ENCODE measurements at places on chromosomes 12 and 14. TPM values are rescaled to one million over a fixed set of nuclear protein-coding genes. Genes with fewer than 3 reads are reported as not detected.
A peak's percentile ranks its signal among the peaks of the same experiment; 100 is the strongest.

GRCh38 chr12:24222968-24223367, 273.5 kb upstream of the SOX5 start:
- no peaks in the 10 kb centered on the region for H3K27me3 ChIP-seq
- H3K36me3 ChIP-seq = no peaks in the 10 kb centered on the region
- H3K27ac ChIP-seq = no peak overlapping the region
- peaks cover 14% of the 10 kb centered on the region for H3K4me1 ChIP-seq
- H3K4me3 ChIP-seq = no peak overlapping the region

- H3K36me3 ChIP-seq = peaks cover 13% of the 10 kb centered on the region
- peak overlapping the region; percentile 29 for H3K27ac ChIP-seq
- H3K4me1 ChIP-seq = peaks cover 16% of the 10 kb centered on the region
- no peaks in the 10 kb centered on the region for H3K27me3 ChIP-seq
Measured at GRCh38 chr12:49983892-49984291, 11.1 kb downstream of the AQP6 start.

DNA sequence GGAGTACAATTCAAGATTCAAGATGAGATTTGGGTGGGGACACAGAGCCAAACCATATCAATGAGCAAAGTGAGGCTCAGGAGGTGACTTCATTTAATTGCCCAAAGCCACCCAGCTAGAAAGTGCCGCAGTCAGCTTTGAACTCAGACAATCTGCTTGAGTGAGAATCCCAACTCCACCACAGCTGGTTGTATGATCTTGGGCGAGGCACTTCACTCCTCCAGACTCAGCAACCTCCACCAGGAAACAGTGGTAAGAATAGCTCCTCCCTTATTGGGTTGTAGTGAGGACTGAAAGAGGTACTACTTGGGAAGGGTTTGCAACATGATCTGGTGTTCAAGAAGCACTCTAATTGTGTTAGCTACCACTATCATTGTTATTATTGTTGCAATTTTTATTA, 129.2 kb upstream of the RFLNA start:
- H3K36me3 ChIP-seq = no peaks in the 10 kb centered on the region
- H3K4me1 ChIP-seq = no peaks in the 10 kb centered on the region
- no peak for DNase-seq

GRCh38 chr12:43208627-43209026, 343.4 kb downstream of the ADAMTS20 start:
- H3K4me3 ChIP-seq = no peak overlapping the region
- H3K4me1 ChIP-seq = no peaks in the 10 kb centered on the region
- H3K27me3 ChIP-seq = no peaks in the 10 kb centered on the region
- H3K36me3 ChIP-seq = no peaks in the 10 kb centered on the region
- no peak for DNase-seq

GRCh38 chr14:59422069-59422881, 42.9 kb downstream of the GPR135 start:
- H3K27me3 ChIP-seq = no peaks in the 10 kb centered on the region
- no peak overlapping the region for H3K4me3 ChIP-seq
- H3K4me1 ChIP-seq = no peaks in the 10 kb centered on the region
- DNase-seq = peak; percentile 59
- no peak overlapping the region for H3K27ac ChIP-seq

DNA sequence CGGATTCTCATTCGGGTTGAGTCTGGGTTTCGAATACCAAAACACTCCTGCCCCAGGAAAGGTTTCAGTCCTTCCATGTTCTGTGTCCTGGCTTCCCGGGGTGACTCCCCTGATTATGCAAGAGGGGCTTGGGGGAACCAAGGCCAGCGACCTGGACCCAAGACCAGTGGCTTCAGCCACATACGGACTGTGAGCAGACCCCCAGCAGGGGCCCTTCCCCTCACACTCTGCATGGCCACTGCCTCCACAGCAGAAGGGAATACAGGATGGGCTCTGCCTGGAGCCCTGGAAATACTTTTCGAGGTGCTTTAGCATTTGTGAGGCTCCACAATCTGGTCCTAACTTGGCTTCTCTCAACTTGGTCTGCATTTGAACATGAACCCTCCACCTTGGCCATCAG, 19.1 kb downstream of the HDAC7 start:
- no peak for DNase-seq
- H3K4me3 ChIP-seq = no peak overlapping the region
- no peak overlapping the region for H3K27ac ChIP-seq
- no peaks in the 10 kb centered on the region for H3K27me3 ChIP-seq
- H3K36me3 ChIP-seq = peaks cover 3% of the 10 kb centered on the region
- H3K4me1 ChIP-seq = no peaks in the 10 kb centered on the region

- no peak overlapping the region for H3K4me3 ChIP-seq
- no peaks in the 10 kb centered on the region for H3K4me1 ChIP-seq
- H3K36me3 ChIP-seq = no peaks in the 10 kb centered on the region
- no peaks in the 10 kb centered on the region for H3K27me3 ChIP-seq
Measured at GRCh38 chr12:52914576-52915121, 9.8 kb upstream of the KRT8 start.

- H3K4me3 ChIP-seq = no peak overlapping the region
- no peak overlapping the region for H3K27ac ChIP-seq
- no peaks in the 10 kb centered on the region for H3K4me1 ChIP-seq
- peak; percentile 71 for DNase-seq
Measured at GRCh38 chr12:14995583-14996425, 23.0 kb downstream of the PDE6H start.

GRCh38 chr14:98953551-98954348, 318.2 kb downstream of the BCL11B start:
- no peak overlapping the region for H3K4me3 ChIP-seq
- no peak for DNase-seq
- no peaks in the 10 kb centered on the region for H3K4me1 ChIP-seq
- H3K36me3 ChIP-seq = no peaks in the 10 kb centered on the region

Gene SLC8A3
- total RNA-seq = not detected

Gene HOXC9
- total RNA-seq = 22.3 TPM

Gene GUCY2C
- not detected for total RNA-seq

Gene HOXC12
- total RNA-seq = 6.1 TPM

Gene ZDHHC22
- total RNA-seq = 0.60 TPM

Gene HRK
- total RNA-seq = 0.37 TPM

Gene VRTN
- not detected for total RNA-seq

Gene WNT1
- total RNA-seq = not detected

Gene KDM2B
- total RNA-seq = 49.3 TPM

Gene REM2
- 0.15 TPM for total RNA-seq

Gene KRT78
- not detected for total RNA-seq

Data from A673 (cell line).